Muscle of back (tissue), 13 donors: ENCODE measurements at places on chromosomes 2 and 18.
A peak's percentile ranks its signal among the peaks of the same experiment; 100 is the strongest.

DNA sequence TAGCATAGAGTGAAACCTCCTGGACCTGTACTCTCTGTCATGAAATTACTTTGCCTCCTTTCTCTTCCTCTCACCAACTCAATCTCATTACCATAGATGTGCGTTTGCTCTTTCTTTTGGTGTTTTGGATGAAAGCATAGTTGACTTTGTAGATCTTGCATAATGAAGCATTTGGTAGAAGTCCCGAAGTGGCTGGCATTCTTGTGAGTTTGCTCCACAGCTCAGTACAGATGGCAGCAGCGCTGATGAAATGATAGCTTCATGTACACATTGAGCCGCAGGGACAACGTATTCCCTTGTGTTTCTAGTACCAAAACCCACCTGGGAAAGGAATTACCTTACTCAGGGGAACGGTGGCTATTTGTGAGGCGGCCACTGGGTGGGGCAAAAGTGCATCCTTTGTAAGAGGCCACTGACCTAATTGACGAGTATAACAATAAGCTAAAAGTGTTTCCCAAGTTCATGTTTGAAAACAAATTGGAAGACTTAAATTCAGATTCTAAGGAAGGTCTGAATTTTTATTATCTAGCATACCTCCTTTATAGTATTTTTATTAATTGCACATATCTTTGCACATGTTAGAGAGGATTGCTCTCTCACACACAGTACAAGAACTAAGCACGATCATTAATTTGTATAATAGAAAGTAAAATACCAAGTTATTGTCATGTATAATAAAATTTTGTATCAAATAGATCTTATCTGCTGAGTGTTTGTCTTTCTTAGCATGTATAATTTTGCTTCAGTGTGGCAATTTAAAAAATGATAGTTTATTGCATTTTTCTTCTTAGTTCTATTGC is 25.4 kb upstream of the CDH7 start:
- no peak for DNase-seq

DNA sequence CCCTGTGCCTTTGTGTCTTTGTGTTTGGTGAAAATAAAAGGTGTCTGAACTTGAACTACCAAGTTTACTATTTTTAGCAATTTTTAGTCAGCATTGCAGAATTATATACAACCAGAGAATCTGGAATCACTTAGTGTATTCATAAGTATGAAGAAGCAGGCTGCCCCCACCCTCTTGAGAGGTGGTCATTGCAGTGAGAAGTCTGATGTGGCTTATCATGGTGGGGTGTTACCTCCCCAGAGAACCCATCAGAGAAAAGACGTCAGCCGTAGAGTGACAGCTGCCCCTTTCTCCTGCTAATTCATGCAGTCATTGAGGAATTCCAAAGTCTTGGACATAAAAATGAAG is 66.0 kb downstream of the BOLA3 start:
- DNase-seq = no peak

- DNase-seq = no peak
Observed at GRCh38 chr2:27400348-27401135, 8.8 kb downstream of the PPM1G start.

DNA sequence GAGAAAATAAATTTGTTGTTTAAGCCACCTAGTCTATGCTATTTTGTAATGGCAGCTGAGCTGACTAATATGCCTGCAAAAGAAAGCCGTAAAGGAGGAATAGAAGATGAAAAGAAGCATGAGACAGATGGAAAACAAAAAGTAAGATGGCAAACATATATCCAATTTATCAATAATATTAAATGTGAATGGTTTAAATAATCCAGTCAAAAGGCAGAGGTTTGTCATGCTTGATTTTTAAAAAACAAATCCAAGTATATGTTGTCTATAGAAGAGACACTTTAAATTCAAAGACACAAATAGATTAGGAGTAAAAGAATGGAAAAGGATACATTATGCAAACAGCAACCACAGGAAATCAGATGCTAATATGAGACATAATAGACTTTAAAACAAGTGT is 35.4 kb upstream of the EMILIN2 start:
- DNase-seq = no peak

DNA sequence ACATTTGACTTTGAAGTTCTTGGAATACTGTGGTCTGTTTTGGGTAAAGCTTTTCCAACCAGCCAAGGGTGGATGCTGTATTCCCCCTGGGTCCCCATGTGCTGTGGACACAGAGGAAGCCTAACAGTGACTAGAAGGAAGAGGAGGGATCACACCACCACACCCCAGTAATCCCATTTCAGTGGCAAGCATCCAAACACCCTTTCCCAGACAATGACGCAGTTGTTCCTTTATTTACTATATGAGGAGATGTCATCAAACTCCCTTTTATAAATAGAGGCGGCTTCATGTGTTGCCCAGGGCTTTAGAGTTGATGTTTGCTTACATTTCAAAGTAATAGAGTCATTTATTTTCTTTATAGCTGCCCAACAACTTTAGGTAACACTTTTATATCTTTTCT is 959.4 kb upstream of the GYPC start:
- no peak for DNase-seq

DNA sequence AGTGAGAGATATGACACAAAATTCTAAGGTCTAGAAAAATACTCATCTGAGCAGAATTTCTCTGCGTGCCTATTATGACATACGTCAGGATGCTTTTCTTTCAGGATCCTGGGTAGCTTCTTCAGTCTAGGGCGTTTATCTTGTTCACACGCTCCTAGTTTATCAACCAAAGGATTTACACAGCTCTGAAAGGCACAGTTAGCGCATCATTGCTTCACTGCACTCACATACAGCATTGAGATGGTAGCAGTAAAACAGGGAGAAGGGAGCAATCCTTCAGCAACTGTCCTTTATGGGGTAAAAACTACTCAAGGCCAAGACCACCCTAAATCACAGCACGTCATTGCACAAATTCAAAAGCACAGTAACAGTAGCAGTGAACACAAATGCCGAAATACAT is 222.8 kb downstream of the SUCLG1 start:
- no peak for DNase-seq

- peak; percentile 68 for DNase-seq
Observed at GRCh38 chr2:83944191-83944590, 514.9 kb downstream of the SUCLG1 start.

- no peak for DNase-seq
Observed at GRCh38 chr2:230874456-230874855, 9.7 kb downstream of the ITM2C start.

DNA sequence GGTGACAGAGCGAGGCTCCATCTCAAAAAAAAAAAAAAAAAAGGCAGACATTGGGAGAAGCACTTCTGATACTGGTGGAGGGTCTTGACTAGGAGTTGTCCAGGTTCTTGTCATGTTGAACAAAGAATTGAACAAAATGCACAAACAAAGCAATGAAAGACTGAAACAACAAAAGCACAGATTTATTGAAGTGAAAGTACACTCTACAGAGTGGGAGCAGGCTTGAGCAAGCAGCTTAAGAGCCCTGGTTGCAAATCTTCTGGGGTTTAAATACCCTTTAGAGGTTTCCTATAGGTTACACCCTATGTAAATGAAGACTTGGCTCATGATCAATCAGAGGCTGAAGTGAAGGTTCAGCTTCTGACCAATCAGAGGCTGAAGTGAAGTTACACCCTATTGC is 6.4 kb upstream of the SS18 start:
- no peak for DNase-seq

- no peak for DNase-seq
Observed at GRCh38 chr2:69298862-69299261, 88.2 kb downstream of the GFPT1 start.

DNA sequence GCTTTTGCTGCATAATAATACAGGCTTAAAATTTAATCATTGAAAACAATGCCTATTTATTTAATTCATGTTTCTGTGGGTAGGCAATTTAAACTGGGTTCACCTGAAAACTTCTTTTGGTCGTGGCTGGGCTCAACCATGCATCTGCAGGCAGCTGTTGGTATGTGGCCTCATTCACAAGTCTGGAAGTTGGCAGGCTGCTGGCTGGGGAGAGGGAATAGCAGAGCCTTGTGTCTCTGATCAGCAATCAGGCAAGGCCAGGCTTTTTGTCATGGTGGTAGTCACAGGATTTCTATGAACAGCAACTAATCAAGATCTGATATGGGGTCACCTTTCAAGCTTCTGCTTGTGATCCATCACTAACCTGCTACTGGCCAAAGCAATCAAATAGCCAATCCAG is 130.1 kb upstream of the KCNJ3 start:
- no peak for DNase-seq

- DNase-seq = peak; percentile 87
Observed at GRCh38 chr2:233210843-233211547, 40.5 kb upstream of the ATG16L1 start.

- no peak for DNase-seq
Observed at GRCh38 chr2:85199698-85200097, 66.5 kb downstream of the TCF7L1 start.

- DNase-seq = no peak
Observed at GRCh38 chr18:42028247-42028832, 73.3 kb downstream of the PIK3C3 start.

DNA sequence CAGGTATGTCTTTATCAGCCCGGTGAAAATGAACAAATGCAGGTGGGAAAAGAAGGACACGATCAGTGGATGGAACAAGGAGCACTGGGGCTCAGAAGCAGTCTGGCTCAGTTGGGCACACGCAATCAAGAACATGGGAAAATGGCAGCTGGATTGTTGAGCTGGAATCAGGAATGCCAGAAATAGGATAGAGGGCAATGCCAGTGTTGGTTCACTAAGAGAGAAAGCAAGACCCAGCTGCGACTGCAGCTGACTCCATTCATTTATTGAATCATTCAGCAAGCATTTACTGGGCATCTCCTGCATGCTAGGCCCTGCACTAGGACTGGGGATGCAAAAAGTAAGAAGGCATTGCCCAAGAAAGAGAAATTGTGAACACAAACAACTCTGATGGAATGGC is 13.6 kb upstream of the TTR start:
- no peak for DNase-seq

DNA sequence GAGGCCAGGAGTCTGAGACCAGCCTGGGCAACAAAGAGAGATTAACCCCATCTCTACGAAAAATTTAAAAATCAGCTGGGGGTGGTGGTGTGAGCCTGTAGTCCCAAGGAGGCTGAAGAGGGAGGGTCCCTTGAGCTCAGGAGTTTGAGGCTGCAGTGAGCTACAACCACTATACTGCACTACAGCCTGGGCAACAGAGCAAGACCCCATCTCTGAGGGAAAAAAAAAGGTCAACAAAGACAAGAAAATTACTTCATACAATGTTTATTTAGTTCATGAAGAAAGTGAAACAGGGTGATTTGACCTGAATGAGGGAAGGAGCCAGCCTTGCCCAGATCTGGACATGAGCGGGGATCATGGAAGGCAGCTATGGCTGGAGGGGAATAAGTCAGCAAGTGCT is 59.1 kb downstream of the TMEM163 start:
- no peak for DNase-seq

DNA sequence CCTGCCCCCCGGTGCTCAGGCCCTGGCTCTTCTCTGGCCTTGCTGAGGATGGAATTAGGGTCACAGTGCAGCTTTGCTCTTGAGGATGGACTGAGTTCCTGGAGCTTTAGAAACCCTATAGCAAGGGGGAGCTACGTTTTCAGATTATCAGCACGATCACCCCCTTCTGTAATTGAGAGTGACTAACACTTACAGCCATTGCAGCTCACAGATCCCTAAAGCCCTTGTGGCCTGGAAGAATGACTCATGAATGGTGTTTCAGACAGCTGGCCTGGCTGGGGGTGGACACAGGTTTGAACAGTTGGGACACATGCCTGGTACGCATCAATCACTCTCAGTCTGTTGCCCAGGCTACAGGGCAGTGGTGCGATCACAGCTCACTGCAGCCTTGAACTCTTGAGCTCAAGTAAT is 79.7 kb upstream of the IGFBP5 start:
- DNase-seq = peak; percentile 92

- DNase-seq = no peak
Observed at GRCh38 chr2:239522740-239523119, 121.9 kb upstream of the HDAC4 start.

GRCh38 chr18:44841221-44841620 is 160.5 kb downstream of the SETBP1 start:
- DNase-seq = no peak

GRCh38 chr2:175166216-175166824 is 1.7 kb downstream of the ATF2 start:
- no peak for DNase-seq

- DNase-seq = no peak
Observed at GRCh38 chr2:217654168-217654567, 348.6 kb downstream of the TNS1 start.

- DNase-seq = no peak
Observed at GRCh38 chr2:65781756-65782155, 349.4 kb upstream of the SPRED2 start.

- no peak for DNase-seq
Observed at GRCh38 chr2:69139778-69140670, 127.0 kb downstream of the ANTXR1 start.

- DNase-seq = no peak
Observed at GRCh38 chr2:104774631-104775030, 79.3 kb upstream of the POU3F3 start.

- DNase-seq = peak; percentile 63
Observed at GRCh38 chr2:23524261-23524706, 139.3 kb downstream of the KLHL29 start.

GRCh38 chr2:202337706-202338346 is 38.3 kb upstream of the BMPR2 start:
- no peak for DNase-seq

DNA sequence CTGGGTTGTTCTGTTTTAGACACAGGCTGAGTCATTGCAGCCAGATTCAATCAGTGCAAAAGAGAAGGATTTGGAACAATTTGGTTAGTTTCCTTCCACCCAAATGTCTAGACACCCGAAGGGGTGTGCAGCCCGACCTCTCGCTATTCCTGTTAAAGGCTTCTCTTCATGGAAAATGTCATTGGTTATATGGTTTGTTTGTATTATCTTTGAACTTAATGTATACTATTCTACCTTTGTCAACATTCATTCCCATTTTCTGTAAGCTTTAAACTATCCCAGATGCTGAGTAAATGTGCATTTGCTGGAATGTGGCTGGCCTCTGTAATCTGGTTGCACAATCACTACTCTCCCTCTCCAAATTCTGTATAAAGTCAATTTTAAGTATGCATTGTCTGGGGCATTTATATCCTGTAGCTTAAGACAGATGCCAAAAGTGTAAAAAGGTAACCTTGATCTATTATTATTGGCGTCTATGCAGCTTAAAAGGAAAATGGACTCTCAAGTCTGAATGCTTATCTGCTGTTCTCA is 80.4 kb upstream of the RND3 start:
- DNase-seq = peak; percentile 81

- DNase-seq = no peak
Observed at GRCh38 chr18:44779753-44780292, 99.1 kb downstream of the SETBP1 start.

DNA sequence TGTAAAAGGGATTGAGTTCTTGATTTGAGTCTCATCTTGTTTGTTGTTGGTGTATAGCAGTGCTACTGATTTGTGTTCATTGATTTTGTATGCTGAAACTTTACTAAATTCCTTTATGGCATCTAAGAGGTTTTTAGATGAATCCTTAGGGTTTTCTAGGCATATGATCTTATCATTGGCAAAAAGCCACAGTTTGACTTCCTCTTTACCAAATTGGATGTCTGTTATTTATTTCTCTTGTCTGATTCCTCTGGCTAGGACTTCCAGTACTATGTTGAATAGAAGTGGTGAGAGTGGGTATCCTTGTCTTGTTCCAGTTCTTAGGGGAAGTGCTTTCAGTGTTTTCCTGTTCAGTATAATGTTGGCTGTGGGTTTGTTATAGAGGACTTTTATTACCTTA is 4.8 kb downstream of the ANKAR start:
- DNase-seq = no peak
